Osteocyte (in vitro differentiated cells): ENCODE measurements at places on chromosomes 12 and 14.

DNA sequence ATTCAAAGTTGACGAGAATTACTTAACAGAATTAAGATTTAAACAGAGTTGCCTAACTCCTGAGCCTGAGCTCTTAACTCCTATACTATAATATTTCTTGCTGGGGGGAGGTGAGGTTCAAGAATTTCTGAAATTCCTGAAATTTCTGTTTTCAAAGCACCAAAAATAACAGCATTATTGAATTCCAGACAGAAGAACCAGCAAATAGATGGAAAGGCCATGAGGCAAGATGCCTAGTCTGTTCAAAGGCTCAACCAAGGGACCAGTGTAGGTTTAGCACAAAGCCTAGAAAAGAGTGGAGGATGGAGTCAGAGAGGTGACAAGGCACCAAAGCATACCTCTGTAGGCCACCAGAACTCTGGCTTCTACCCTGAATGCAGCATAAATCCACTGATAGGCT is 76.4 kb downstream of the PPP1R12A start:
- H3K4me1 ChIP-seq: peaks cover 25% of the 10 kb centered on the region
- H3K27ac ChIP-seq: no peak overlapping the region
- no peak overlapping the region for H3K4me3 ChIP-seq

DNA sequence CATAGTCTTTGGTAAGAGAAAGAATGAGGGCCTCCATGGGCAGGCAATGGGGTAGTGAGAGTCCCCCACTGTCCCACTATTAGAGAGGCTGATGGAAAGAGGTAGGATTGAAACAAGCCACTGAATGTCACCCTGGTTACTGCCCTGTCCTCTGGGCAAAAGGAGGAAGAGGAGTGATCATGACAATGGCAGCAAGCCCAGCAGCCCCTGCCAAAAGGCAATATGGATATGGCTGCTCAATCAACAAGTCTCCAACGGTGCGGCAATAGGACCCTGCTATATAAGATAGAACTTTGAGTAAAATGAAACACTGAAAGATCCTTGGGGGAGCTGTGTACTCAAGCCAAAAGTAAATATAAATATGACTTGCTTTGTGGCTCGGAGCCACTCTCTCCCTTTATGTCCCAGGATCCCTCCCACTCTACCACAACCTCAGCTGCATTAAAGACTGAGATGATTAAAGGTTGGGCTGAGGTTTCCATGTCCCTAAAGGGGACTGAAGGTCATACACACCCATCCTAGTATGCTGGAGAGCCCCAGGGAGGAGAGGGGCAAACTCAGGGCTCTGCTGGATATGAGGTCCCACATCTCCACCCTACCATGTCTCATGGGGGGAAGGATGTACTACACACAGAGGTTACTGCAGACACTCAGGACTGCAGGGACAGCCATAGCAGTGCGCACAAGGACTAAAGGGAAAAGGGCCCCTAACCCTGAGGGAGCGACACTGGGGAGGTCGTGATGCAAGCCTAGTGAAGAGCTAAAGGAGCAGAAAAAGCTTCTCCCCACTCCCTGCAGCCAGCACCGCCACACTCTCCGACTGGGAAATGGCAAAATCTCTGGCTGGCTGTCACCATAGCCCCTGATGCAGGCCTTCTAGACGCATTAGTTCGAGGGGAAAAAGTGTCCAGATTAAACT is 5.9 kb downstream of the POMT2 start:
- peaks cover 3% of the 10 kb centered on the region for H3K36me3 ChIP-seq
- H3K4me1 ChIP-seq: peaks cover 22% of the 10 kb centered on the region
- H3K4me3 ChIP-seq: no peak overlapping the region
- no peak overlapping the region for H3K27ac ChIP-seq
- no peaks in the 10 kb centered on the region for H3K27me3 ChIP-seq

GRCh38 chr14:52348776-52349175 is 34.7 kb downstream of the PTGER2 start:
- peaks cover 2% of the 10 kb centered on the region for H3K36me3 ChIP-seq
- H3K27me3 ChIP-seq: no peaks in the 10 kb centered on the region
- H3K27ac ChIP-seq: no peak overlapping the region
- no peak for DNase-seq
- peaks cover 27% of the 10 kb centered on the region for H3K4me1 ChIP-seq

GRCh38 chr12:92503971-92504593 is 198.7 kb upstream of the PLEKHG7 start:
- H3K4me3 ChIP-seq: no peak overlapping the region
- no peaks in the 10 kb centered on the region for H3K36me3 ChIP-seq
- H3K4me1 ChIP-seq: peaks cover 42% of the 10 kb centered on the region

DNA sequence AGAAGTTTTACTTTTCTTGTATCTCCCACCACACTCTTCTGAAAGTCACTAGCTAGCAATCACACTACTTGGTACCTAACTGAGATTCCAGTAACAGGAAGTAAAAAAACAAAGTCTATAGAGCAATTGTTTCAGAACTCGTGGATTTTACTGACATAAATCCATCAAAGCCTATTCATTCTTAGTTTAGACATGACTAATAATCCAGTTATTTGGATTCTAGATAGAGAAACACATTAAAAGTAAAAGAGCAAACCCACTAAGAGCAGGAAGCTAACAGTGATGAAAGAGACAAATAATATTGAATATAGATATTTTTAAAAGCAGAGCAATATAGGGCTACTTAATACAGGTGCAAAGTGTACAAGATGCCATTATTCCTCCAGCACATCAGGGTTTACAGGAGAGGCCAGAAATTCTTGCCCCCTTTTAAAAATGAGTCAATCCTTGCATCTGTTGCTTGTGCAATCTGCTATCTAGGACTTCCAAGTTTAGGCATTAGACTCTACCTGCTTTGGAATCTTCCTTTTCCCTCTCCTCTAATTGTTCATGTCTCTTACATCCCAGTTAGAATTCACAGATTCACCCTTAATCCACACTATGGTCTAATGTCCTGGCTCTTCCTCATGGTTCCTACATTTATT is 6.0 kb downstream of the HEATR5A start:
- H3K4me1 ChIP-seq: peaks cover 41% of the 10 kb centered on the region
- H3K4me3 ChIP-seq: no peak overlapping the region
- peaks cover 3% of the 10 kb centered on the region for H3K36me3 ChIP-seq
- no peaks in the 10 kb centered on the region for H3K27me3 ChIP-seq
